ENCODE measurements at places on chromosomes 2 and 18.

DNA sequence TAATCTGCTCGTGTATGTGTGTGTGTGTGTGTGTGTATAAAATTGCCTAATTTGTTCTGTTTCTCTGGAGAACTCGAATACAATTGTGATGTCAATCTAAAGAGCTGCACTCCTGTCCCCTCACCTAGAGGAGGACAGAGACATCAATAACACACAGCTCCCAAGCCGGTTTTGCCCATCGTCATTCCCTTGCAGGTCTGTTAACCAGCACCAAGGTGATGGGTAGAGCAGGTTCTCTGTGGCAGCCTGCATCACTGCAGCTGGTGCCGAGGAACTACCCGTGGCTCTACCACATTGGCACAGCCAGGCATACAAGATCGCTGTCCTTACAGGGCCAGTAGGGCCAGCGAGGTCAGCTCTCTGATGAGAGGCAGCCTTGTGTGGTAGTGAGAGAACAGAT lies 41.0 kb downstream of the LBH start:
- DNase-seq = no peak

GRCh38 chr2:227862227-227862740 lies 9.1 kb upstream of the DAW1 start:
- DNase-seq = no peak

DNA sequence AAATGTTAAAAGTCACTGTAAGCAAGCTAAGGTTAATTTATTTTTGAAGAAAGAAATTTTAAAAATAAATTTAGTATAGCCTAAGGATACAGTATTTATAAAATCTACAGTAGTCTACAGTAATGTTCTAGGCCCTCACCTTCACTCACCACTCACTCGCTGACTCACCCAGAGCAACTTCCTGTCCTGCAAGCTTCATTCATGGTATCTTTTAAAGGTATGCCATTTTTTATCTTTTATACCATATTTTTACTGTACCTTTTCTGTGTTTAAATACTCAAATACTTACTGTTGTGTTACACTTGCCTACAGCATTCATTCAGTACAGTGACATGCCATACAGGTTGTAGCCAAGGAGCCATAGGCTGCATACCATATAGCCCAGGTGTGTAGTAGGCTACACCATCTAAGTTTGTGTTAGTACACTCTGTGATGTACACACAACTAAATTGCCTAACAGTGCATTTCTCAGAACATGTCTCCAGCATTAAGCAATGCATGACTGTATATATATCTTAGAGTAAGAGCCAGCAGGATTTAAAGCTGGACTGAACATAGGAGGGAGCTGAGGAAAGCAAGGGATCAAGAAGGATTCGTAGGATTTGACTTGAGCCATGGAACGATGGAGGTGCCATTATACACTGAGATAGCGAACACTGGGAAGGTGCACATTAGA lies 83.1 kb upstream of the KLF7 start:
- no peak for DNase-seq

DNA sequence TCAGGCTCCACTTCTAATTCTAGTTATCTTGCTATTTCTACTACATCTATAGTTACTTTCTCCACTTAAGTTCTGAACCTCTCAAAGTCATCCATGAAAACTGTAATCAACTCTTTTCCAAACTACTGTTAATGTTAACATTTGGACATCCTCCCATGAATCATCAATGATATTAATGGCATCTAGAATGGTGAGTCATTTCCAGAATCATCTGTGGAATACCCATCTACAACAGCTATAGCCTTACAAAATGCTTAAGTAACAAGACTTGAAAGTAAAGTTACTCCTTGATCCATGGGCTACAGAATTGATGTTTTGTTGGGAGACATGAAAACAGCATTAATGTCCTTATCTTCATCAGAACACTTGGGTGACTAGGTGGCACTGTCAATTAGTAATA lies 35.4 kb downstream of the BARD1 start:
- DNase-seq = no peak

- DNase-seq = no peak
Measured at GRCh38 chr2:34162231-34162630, 563.1 kb upstream of the FAM98A start.

DNA sequence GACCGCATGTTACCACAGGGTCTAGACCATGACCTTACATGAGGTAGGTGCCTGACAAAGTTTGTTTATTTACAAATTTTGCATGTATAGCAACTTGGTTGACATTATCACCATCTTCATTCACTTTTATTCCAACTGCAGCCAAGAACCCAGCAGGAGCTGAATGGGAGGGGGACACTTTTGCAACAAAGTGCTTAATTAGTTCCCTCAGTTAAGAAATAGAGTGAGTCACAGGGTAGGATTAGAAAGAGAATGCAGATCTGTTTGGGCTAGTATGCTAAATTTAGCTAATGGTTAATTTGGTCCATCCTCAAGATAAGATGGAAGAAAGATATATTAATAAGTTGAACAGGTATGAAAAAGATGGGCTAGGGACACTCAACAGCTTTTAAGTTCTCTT lies 678.9 kb downstream of the ARHGAP15 start:
- DNase-seq = peak; percentile 39

GRCh38 chr2:20647738-20648137 lies 3.2 kb downstream of the HS1BP3 start:
- no peak for DNase-seq

- no peak for DNase-seq
Measured at GRCh38 chr2:172423160-172423559, 4.2 kb upstream of the ITGA6 start.

DNA sequence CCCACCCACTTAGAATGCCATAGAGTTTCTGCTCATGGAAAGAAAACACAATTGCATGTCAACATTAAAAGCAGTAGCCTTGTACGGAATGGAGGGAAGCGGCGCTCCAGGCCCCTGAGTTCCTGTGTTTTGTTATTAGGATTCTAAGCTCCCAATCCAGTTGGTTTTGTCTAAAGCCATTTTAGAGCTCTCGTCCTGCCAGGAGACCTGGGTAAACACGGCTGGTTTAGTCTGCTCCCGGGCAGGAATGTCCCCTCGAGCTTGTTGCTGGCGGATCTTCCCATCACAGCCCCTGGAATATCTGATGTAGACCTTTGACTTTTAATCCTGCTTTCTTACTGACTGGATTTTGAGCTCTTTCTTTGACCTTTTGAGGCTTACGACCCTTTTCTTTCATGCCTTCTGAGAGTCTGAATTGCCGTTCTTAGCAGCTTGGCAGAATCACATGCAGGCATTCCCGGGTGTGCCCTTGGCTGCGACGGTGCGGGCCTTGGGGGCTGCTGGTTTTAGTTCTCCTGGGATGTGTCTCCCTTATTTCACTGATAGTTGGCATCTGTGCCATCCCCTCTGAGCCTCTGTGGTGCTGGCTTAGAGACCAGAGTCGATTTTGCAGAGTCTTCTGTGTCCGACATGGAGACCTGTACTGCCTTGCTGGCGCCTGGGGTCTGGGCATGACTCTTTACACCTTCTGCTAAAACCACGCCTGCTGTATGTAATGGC lies 25.4 kb downstream of the GREB1 start:
- no peak for DNase-seq

GRCh38 chr2:23563673-23564614 lies 179.0 kb downstream of the KLHL29 start:
- no peak for DNase-seq

DNA sequence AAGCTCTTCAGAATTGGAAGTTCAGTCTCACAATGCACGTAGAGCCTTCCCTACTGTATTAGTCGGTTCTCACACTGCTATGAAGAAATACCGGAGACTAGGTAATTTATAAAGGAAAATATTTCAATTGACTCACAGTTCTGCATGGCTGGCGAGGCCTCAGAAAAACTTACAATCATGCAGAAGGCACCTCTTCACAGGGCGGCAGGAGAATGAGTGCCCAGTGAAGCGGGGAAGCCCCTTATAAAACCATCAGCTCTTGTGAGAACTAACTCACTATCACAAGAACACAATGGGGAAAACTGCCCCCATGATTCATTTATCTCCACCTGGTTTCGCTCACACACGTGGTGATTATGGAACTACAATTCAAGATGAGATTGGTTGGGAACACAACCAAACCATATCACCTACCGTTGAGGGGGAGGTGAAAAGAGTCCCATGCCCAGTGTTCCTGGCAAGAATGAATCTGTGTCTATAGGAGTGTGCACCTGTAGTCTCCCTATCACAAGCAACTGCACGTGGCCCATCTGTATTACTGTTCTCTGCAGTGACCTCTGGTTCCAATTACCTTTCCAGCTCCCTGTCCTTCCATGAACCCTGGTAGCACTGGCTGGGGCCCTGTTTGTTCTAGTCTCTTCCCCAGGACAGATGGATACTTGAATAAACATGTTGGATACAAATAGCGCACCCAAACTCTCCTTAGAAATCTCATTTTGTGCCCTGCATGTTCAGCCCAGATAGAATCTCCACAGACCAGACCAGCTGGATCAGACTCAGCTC lies 44.4 kb upstream of the ATL2 start:
- DNase-seq = peak; percentile 22

DNA sequence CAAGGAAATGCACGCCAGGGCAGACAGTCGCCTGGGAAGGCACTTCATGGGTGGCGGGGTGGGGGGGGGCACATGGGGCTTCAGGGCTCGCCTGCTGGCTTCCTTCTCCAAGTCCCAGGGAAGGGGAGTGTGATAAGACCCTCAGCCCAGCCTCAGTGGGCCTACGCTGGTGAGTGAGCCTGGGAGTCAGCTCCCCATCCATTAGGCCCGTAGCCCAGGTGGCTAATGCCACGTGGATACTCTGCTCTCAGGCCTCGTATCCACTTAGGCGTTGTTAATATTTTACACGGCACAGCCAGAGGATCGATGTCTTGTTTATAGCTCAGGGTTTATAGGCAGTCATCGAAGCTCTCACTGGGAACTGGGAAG lies 47.1 kb downstream of the KCNIP3 start:
- DNase-seq = no peak

GRCh38 chr2:36459725-36460137 lies 104.2 kb downstream of the CRIM1 start:
- DNase-seq = peak; percentile 48

GRCh38 chr2:55025082-55025481 lies 25.2 kb downstream of the RTN4 start:
- no peak for DNase-seq

DNA sequence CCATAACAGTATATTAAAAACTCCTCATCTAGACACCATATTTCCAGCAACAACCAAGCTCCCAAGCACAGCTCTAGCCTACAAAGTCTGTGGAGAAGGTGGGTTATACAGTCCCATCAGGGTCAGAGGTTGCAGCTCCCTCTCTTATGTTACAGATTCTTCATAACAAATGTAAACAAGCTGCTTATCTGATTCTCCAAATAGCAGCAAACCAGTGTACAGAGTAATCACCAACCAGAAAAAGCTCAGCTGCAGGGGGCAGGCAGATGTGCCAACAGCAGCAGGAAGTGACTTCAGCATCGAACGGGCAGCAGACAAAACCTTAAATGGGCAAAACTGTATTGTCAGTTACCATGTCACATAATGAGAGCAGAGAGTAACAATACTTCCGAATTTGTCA lies 52.9 kb upstream of the NABP1 start:
- DNase-seq = no peak

DNA sequence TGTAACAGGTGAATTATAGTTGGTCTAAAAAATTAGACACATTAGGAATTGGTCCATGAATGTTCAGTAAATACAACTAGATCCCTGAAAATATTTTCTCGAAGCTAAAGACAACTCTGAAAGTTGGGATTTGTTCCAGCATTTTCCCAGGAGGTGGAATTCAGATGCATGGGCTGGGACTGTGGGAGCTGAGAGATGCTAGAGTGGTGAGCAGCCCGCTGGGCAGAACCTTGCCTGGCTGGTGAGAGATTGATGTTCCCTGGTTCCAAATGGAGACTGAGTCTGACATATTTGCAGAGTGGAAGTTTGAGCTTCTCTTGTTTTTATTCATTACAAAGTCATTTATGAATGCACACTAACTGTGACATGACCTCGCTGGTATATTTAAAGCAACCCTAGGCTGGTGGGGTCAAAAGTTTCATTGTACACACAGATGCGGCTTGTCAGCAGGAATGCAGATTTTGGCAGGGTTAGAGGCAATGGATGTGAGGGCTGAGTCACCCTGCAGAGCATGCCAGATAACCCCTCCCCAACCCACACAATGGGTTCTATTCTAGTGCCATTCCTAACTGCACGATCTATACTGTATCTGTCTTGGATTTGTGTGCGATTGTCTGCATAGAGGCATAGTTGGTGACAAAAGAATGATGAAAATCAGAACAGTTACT lies 23.5 kb upstream of the TMEM178A start:
- no peak for DNase-seq

- DNase-seq = no peak
Measured at GRCh38 chr2:230903231-230904150, 21.6 kb downstream of the GPR55 start.

DNA sequence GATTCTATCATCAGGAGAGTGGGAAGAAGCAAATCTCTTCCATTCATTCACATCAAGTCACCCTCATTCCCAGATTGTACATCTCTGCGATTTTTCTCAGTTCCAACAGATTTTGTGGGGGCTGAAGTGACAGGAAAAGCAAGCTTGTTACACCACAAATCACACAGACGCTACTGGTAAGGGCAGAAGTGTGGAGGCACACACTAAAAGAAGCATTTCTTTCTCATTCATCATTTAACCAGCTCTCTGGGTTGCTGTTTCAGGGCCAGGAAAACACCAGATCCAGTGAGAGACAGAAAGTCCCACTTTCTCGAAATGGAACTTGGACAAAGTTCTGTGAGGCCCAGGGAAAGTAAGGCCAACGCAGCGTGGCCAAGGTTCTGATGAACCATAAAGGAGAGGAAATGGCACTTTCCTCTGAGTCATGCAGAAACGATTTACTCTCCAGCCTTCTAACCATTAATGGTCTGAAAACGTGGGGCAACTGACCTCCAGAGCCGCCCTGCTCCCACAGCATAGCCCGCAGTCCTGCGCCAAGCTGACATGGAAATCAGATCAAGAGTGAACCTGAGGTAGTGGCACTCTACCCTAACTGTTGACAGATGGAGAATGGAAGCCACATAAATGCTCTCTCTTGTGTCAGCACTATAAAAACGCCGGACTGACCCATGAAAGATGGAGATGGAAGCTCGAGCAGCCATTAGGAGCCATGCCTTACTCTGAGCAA lies 191.0 kb downstream of the C1D start:
- no peak for DNase-seq

DNA sequence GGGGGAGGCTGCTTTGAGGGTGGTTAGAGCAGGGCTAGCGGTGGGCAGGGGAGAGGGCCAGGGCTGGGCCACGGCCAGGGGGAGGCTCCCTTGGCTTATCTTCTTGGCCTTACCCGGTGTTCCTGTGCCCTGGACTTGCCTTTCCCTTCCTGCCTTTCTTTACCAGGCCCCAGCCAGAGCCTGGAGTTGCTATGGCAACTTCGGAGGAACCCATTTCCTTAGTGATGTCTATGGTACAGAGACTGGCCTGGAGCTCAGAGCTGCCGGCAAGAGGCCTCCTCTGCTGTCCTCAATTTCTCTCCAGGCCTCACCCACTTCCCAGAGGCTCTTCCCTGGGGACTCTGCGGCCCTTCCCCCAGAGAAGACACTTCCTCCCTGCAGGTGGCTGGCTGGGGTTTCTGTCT lies 11.5 kb downstream of the SPEG start:
- DNase-seq = no peak
